Astrocyte of the spinal cord (primary cell): ENCODE measurements at places on chromosomes 5 and 9.

- DNase-seq: no peak
Measured at GRCh38 chr5:36733183-36733582, 126.8 kb downstream of the SLC1A3 start.

DNA sequence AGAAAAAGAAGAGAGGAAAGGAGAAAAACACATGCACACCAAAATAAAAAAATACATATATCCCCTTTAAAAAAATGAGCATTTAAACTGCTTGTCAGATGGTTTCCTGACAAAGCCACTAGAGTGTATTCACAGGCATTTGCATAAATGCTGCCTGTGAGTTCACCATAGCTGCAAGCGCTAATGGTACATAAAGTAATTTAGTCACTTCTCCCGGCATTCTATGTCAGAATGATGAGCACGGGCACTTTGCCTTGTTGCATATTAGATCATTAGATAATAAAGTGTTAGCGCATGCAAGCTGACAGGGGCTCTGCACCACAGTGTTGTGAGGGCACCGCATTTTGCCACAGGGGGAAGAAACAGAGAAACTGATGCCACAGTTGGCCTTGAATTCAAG, 280.6 kb downstream of the EBF1 start:
- no peak for DNase-seq

- DNase-seq: peak; percentile 27
Measured at GRCh38 chr9:109989296-109989695, 209.3 kb downstream of the PALM2AKAP2 start.

DNA sequence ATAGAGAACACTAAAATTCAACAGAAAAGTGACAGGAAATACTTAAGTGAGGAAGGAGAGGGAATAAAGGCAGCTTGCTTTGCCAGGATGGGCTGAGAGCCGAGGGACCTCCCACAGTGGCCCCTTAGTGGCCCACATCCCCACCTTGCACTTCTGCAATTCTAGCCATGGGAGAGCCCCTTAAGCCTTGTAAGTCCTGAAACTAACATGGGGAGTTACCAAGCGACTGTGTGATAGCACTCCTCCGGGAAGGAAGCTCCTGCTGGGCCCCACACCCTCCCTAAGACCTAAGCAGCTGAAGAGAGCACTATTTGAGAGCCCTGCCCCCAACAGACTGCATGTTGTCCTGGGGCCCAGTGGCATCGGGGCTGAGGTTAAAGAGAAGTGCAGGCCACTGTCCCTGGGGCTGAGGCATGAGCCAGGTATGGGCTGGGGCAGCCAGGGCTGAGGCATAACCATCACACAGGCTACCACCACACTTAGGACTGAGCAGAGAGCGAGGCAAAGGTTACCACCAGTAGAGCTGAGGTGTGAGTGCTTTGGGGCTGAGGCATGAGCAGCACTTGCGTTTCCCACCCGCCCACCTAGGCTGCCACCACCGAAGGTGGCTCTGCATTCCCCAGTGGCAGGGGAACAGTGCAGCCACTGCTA, 301.8 kb upstream of the TRPC7 start:
- no peak for DNase-seq

GRCh38 chr5:1446602-1447343, 1.5 kb upstream of the SLC6A3 start:
- DNase-seq: no peak

- peak; percentile 83 for DNase-seq
Measured at GRCh38 chr5:38556599-38557307, at the start of gene LIFR. Gene LIFR (minus strand): TSS chr5:38556646. CDS start chr5:38530647, 25,999 bp downstream.

- DNase-seq: no peak
Measured at GRCh38 chr5:65695162-65695755, 26.6 kb downstream of the SGTB start.

GRCh38 chr9:90105773-90106172, 501.0 kb downstream of the GADD45G start:
- DNase-seq: no peak

DNA sequence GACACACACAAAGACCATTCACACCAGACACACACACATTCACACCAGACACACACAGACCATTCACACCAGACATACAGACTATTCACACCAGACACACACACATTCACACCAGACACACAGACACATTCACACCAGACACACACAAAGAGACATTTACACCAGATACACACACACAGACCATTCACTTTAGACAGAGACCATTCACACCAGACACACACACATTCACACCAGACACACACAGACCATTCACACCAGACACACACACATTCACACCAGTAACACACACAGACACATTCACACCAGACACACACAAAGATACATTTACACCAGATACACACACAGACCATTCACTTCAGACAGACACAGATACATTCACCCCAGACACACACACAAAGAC, 29.0 kb upstream of the FCN1 start:
- no peak for DNase-seq

- DNase-seq: peak; percentile 84
Measured at GRCh38 chr5:180353048-180353979, at the start of gene GFPT2. Gene GFPT2 (minus strand): TSS chr5:180353336. CDS start chr5:180353217, 119 bp downstream.

DNA sequence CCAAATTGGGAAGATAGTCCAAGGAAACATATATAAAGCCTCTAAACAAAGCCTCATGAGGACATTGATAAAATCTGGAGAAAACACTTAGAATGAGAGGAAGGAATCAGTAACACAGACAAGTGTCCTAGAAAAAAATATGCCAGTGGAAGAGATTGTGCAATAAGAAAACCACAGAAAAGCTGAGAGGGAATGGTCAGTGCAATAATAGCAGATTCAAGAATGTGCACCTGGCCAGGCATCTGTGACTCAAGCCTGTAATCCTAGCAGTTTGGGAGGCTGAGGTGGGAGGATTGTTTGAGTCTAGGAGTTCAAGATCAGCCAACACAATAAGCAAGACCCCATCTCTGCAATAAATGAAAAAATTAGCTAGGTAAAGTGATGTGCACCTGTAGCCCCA, 691.2 kb upstream of the CDH6 start:
- DNase-seq: peak; percentile 76

- no peak for DNase-seq
Measured at GRCh38 chr9:95725045-95725444, 150.4 kb upstream of the ERCC6L2 start.

- no peak for DNase-seq
Measured at GRCh38 chr9:76921165-76921564, 15.3 kb upstream of the PRUNE2 start.

DNA sequence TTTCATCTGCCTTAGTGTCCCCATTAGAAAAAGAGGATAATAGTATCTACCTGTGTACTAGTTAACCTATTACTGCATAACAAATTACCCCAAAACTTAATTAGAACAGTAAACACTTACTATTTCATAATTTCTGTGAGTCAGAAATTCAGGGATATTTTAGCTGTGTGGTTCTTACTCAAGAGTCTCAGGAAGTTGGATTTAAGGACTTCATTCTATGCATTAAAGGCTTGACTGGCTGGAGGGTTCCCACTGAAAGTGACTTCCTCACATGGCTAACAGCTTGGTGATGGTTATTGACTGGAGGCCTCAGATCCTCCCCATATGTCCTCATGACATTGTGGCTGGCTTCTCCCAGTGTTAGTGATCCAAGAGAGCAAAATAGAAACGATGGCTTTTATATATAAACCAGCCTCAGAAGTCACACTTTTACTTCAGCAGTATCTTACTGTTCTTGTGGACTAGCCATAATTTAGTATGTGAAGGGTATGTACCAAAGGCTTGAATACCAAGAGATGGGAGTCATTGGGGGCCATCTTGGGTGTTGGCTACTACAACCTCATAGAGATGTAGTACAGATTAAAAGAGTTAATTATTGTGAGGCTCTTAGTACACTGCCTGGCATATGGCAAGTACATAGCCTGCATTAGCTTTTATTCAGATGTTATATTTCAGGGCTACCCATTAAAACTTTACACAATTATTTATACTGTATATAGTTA, 9.9 kb downstream of the RAD23B start:
- no peak for DNase-seq

- no peak for DNase-seq
Measured at GRCh38 chr5:78618303-78618702, 30.3 kb downstream of the LHFPL2 start.

GRCh38 chr5:139969318-139969717, 73.8 kb downstream of the NRG2 start:
- no peak for DNase-seq

DNA sequence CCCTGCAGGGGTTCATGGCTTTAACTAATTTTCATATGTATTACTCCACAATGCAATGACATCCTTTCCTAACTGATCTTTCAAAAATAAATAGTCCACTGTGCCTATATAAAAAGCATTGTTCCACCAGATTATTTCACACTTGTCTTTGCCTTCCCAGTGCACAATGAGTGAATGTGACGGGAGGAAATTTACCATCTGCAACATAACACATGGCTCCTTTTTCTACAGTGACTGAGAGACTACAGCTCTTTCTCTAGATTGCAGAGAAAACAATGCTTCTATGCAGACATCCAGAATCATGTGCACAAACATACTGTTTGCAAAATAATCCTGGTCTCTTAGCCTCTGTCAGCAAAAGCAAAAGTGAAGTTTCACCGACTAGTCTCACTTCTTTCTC, 483.7 kb upstream of the PIK3R1 start:
- no peak for DNase-seq
